Gastrocnemius medialis (tissue), 4 donors: ENCODE measurements at places on chromosomes 5 and 9. TPM values are rescaled to one million over a fixed set of nuclear protein-coding genes. Genes with fewer than 3 reads are reported as not detected.
A peak's percentile ranks its signal among the peaks of the same experiment; 100 is the strongest.

Gene PCDHA1
- not detected for total RNA-seq

DNA sequence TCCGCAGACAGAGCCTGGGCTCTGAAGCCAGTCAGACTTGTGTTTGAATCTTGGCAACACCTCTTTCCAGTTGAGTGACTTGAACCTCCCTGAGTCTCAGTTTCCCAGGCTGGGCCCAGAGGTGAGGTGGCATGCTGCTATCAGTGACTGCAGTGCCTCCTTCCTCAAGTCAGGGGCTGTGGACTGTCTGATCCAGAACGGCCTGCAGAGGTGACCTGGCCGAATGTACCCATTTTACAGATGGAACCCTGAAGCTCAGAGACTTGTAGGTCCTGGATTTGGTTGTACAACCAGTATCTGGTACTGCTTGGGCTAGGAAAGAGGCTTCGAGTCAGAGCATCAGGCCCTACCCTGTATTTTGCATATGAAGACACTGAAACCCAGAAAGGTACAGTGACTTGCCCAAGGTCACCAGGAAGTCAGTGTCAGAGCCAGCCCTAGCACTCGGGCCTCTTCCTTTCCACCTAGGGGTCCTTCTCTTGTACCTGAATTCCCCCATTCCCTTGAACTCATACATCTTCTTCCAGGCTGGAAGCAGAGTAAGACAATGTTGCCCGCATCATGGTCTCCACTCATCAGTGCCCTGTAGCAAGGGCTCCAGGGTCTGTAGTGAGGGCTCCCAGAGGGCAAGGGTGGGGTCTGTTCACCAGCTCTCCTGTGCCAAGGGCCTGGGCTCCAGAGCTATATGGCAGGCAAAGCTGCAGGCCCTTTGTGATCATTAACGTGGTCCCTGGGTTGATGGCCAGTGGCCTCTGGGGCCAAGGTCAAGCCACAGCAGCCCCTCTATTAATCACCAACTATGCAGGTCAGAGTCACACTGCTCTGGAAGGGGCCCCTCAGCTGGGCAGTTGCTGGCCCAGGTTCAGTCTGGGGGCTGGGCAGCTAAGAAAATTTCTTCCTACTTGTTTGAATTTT, 28.5 kb downstream of the GSN start:
- DNase-seq = no peak
- H3K27ac ChIP-seq = peak overlapping the region; percentile 89
- peaks cover 63% of the 10 kb centered on the region for H3K4me1 ChIP-seq
- no peaks in the 10 kb centered on the region for H3K36me3 ChIP-seq
- no peaks in the 10 kb centered on the region for H3K27me3 ChIP-seq

Gene PTPRD
- 2.0 TPM for total RNA-seq

- no peaks in the 10 kb centered on the region for H3K4me1 ChIP-seq
- peak; percentile 3 for DNase-seq
- H3K27ac ChIP-seq = no peak overlapping the region
- no peaks in the 10 kb centered on the region for H3K27me3 ChIP-seq
- H3K36me3 ChIP-seq = no peaks in the 10 kb centered on the region
Observed at GRCh38 chr5:114450437-114450836, 88.6 kb downstream of the KCNN2 start.

GRCh38 chr9:1995084-1995483, 20.1 kb upstream of the SMARCA2 start:
- DNase-seq = no peak
- H3K36me3 ChIP-seq = no peaks in the 10 kb centered on the region
- H3K4me1 ChIP-seq = no peaks in the 10 kb centered on the region
- H3K27me3 ChIP-seq = no peaks in the 10 kb centered on the region

Gene NEUROG1
- total RNA-seq = not detected

- no peak for DNase-seq
- no peak overlapping the region for H3K27ac ChIP-seq
- no peak overlapping the region for H3K4me3 ChIP-seq
- H3K4me1 ChIP-seq = no peaks in the 10 kb centered on the region
- H3K27me3 ChIP-seq = no peaks in the 10 kb centered on the region
Observed at GRCh38 chr5:136636001-136636400, 270.7 kb upstream of the TRPC7 start.

- H3K4me3 ChIP-seq = no peak overlapping the region
- no peaks in the 10 kb centered on the region for H3K27me3 ChIP-seq
- DNase-seq = no peak
- no peaks in the 10 kb centered on the region for H3K4me1 ChIP-seq
Observed at GRCh38 chr9:69653261-69653660, 18.9 kb downstream of the APBA1 start.

- no peaks in the 10 kb centered on the region for H3K36me3 ChIP-seq
- DNase-seq = no peak
- no peaks in the 10 kb centered on the region for H3K27me3 ChIP-seq
- H3K4me1 ChIP-seq = no peaks in the 10 kb centered on the region
- H3K27ac ChIP-seq = no peak overlapping the region
Observed at GRCh38 chr9:137650259-137650658, 31.5 kb downstream of the EHMT1 start.

Gene ADAMTS19
- 0.36 TPM for total RNA-seq

DNA sequence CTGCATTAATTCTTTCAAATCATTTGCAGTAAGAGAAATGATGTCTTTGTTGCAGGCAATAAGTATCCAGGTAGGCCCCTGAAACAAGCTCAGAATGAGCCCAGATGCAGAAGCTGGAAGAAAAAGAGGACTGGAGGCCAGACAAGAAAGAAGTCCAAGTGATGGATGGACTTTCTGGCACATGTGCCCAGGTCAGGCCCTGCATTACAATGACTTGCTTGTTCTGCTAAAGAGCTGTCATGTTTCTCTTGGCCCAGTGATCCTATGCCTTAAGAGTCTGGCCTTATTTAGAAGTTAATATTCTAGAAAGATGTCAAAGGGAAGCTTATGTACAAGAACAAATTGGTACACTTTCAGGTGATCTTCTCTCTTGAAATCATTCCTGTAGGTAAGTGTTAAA, 64.8 kb downstream of the DPYSL3 start:
- peak overlapping the region; percentile 63 for H3K27ac ChIP-seq
- no peaks in the 10 kb centered on the region for H3K36me3 ChIP-seq
- H3K27me3 ChIP-seq = no peaks in the 10 kb centered on the region
- no peak for DNase-seq
- peaks cover 28% of the 10 kb centered on the region for H3K4me1 ChIP-seq

DNA sequence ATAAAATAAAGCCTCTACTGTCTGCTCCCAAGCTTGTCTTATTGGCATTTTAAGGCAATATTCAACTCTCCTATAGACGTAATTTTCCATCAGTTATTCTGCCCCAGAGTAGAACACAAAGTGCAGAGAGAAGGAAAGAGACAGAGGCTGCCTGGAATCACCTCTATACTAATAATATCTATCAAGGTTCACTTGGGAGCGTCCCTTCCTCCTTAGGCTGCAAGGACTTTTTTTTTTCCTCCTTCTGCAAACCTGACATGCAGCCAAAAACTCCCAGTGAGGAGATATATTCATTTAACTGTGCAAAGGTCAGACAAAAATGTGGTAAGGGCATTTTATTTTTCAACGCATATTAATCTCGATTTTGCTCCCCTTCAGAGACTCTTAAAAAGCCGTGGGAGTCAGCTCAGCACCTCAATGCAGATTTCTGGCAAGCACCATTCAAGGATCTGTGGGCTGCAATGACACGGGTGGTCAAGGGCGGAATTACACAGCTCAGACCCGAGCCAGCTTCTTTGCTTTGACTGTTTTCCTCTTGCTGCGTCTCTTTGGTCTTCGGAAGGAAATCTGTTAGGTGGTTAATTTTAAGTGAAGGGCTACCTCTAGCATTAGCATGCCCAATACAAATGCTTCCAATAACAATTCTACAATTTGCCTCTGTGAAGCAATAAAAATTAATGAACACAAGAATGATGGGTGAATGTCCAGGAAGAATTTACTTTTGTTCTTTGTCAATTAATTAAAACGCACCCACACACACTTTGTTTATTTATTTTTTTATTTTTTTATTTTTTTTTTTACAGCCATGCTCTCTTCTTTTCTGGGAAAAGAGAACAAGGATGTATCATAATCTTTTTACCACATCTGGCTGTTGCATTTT, 587.7 kb upstream of the GRAMD2B start:
- no peaks in the 10 kb centered on the region for H3K4me1 ChIP-seq
- H3K27ac ChIP-seq = no peak overlapping the region
- peak; percentile 15 for DNase-seq
- H3K4me3 ChIP-seq = no peak overlapping the region
- H3K27me3 ChIP-seq = no peaks in the 10 kb centered on the region
